ENCODE measurements at places on chromosomes 2 and 18.

- DNase-seq = no peak
These were observed 398 bp downstream of the CRYBA2 start for GRCh38 chr2:218992703-218993344.

DNA sequence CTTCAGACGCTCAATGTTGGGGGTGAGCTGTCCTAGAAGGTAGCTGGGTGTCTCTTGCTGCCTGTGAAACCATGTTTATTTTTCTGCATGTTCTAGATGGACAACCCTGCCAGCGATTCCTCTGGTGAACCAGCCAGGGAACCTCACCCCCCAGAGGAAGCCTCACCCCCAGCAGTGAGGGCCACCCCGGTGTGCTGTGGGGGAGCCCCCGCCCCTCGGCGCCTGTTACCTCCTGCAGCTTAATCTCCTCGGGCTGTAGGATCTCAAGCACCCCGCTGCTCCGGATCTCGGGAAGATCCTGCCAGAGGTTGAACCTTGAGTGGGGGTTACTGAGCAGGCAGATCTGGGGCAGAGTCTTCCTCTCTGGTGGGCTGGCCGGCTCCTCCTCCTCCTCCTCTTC is 50.0 kb downstream of the SNORC start:
- DNase-seq = no peak

DNA sequence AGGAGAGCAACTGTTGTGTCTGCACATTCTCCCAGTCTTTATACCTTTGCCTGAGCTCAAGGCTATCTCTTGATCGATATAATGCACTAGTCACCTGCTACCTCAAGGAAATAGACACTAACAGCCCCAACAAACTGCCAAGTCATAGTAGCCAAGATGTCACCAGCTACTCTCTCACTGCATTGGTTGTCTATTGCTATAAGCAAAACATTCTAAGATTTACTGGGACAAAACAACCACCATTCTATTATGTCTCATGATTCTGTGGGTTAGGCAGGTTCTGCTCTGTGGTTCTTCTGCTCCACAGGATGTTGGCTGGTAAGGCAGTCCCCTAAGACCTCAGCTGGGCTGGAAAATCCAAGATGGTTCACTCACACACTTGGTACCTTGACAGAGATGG is 28.5 kb upstream of the MLPH start:
- no peak for DNase-seq

DNA sequence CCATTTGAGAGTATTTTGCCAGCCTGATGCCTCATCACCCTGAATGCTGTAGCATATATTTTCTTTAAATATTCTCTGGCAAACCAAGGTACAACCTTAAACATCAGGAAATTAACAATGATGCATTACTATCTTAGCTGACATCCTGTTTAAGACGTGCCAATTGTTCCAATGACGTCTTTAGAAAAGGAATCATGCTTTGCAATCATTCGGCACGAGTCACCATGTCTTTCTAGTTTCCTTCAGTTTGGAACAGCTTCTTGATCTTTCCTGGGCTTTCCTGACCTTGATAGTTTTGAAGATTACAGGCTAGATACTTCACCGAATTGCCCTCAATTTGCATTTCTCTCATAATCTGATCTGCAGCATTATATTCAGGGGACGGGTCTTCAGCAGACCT is 88.2 kb upstream of the GLI2 start:
- no peak for DNase-seq

- no peak for DNase-seq
These were observed 908.2 kb downstream of the TSN start for GRCh38 chr2:122663620-122664019.

GRCh38 chr2:142724186-142724585 is 153.3 kb upstream of the KYNU start:
- no peak for DNase-seq

DNA sequence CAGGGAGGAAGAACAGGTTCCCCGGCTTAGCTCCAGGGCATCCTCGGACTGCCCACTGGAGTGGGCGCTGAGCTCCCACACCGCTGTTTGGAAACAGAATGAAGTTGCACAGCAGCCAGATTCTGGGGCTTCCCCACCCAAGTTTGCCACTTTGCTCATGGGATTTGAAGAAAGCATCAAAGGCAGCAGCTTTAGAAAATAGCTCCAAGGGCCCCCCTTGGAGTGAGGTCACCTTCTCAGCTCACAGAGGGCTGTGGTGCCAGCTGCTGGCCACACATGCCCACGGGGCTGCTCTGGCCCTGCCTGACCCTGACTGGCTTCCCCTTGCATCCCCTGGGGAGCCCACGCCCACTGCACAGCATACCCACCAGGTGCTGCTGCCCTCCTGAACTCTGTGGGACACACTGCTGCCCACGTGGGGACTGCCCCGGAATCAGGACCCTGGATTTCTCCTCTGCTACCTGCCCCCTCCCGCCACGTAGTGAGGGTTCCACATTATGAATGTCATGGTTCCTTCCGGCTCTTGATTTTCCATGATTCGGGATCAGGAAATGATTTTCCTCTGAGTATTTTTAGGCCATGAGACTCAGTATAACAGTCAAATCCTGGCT is 70.3 kb downstream of the TGOLN2 start:
- DNase-seq = no peak

GRCh38 chr2:28779001-28779400 is 27.4 kb downstream of the PPP1CB start:
- no peak for DNase-seq

DNA sequence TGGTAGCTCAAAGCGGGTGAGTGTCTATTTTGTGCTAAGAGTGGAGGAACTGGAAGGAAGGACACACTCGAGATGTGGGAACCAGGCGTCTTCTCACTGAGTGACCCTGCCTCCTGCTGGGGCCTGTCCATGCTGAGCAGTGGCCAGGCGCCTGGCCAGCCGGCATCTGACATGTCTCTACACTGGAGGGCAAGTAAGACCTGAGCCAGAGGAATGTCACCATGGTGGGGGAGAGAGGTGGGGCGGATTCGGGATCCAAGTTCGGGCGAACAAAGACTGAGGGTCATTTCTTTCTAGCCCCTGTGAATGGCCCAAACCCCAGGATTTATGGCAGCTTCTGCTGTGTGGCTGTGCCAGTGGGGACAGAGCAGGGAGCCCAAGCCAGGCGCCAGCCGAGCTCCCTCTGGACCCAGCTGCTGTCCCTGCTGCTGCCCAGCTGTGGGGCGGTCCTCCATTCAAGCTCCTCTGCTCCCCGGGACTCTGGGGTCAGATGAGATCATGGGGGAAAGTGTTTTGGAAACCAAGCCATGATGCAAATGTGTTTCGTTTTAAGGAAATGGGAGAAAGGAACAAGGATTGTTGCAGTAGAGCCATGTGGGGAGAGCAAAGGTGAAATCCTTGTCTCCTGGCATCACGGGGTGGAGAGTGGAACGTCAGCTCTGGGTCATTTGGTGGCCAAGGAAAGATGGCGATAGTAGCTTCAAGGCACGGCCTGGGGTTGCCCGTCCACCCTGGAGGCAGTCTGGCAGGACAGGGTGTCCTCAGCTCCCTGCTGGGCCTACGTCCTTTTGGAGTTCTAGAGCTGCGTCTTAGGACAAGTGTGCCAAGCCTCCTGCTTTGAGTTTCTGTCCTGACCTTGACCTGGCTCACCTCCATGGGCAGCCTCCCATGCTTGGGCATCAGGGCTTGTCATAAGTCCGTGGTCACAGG is 8.1 kb downstream of the ACKR3 start:
- no peak for DNase-seq

DNA sequence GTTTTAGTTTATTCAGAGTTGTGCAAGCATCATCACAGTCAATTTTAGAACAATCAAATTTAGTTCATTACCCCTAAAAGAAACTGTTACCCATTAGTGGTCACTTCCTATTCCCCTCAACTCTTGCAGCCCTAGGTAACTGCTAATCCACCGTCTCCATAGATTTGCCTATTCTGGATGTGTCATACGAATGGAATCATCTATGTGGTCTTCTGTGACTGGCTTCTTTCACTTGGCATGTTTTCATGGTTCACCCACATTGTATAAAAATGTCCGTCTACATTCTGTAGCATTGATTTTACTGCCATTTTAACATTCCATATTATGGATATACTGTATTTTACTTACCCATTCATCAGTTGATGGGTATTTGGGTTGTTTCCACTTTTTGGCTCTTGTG is 5.3 kb upstream of the CEP68 start:
- DNase-seq = no peak

DNA sequence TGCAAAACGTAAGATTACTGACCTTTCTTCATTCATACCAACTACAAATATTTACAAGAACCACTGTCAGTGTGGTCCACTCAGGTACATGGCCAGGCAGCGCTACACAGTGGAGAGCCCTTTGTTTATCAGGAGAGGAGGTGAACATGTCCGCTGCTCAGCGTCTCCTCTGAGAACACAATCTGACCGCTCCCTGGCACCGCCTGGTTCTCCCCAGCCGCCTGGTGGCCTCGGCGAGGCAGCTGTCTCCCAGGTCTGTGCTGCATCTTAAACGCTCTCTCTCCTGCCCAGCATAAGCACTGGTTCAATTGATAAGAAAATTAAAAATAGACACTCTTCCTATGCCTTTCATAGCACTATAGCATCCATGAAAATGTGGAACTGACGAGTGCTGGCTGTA is 146.8 kb upstream of the PXDN start:
- DNase-seq = no peak

DNA sequence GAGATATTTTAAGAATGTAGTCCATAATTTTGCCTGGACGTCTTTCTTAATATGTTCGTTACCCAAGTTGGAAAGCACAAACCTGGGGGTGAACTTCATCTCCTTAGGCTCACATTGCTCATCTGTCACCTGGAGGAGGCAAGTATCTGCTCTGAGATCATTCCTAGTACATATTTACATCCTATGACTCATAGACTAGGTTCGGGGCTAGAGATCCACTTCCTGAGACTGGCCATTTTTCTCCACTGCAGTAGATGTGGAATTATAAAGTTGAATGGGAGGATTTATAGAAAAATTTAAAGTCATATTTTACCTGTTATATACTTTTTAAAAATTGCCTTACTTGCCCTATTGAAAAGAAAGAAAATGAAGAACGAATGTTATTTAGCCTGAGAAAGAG is 77.5 kb upstream of the PROKR1 start:
- no peak for DNase-seq

GRCh38 chr2:1152375-1152774 is 201.7 kb downstream of the SNTG2 start:
- DNase-seq = no peak

GRCh38 chr18:74289137-74289536 is 2.6 kb downstream of the CYB5A start:
- DNase-seq = no peak

GRCh38 chr2:113137827-113138226 is 10.4 kb downstream of the IL1RN start:
- no peak for DNase-seq

DNA sequence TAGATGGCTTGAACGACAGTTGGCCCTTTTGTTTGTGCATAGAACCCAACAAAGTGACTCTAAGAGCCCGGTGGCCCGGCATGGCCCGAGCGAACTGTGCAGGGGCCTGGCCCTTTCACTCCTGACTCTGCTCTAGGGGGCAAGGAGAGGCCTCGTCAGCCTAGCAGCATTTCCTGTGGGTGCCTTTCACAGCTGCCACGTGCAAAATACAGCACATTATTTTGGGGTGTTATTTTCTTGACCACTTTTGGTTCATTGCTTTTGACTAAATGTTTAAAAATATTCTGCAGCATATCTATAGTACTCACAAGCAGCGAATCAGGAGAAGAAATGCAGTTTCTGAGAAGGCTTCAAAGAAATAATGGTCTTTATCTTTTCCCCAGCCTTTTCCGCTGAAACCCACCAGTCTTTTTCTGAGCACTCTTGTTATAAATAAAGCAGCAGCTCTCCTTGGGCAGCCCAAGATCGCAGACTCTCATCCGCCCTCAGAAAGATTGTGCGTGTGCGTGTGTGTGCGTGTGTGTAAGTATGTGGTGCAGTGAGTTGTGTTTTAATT is 31.3 kb downstream of the DGKD start:
- DNase-seq = no peak

- no peak for DNase-seq
These were observed 114.0 kb upstream of the STON1 start for GRCh38 chr2:48415836-48416515.

GRCh38 chr2:112010751-112011150 is 44.3 kb upstream of the TMEM87B start:
- DNase-seq = no peak

DNA sequence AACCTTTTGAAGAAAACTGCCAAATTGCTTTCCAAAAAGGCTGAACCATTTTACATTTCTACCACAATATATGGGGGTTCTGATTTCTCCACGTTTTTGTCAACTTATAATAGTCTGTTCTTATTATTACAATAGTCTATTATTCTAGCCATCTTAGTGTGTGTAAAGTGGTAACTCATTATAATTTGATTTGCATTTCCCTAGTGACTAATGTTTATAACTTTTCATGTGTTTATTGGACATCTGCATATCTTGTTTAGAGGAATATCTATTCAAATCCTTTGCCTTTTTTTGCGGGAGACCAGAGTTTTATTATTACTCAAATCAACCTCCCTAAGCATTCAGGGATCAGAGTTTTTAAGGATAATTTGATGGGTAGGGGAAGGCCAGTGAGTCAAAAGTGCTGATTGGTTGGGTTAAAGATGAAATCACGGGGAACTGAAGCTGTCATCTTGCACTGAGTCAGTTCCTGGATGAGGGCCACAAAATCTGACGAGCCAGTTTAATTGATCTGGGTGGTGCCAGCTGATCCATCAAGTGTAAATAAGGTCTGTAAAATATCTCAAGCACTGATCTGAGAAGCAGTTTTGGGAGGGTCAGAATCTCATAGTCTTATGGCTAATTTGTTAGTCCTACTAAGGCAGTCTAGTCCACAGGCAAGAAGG is 303.4 kb upstream of the NCKAP5 start:
- no peak for DNase-seq

GRCh38 chr2:129483366-129483765 is 496.1 kb upstream of the RAB6C start:
- DNase-seq = no peak

GRCh38 chr2:187054501-187055319 is 205.7 kb upstream of the ZSWIM2 start:
- DNase-seq = no peak

DNA sequence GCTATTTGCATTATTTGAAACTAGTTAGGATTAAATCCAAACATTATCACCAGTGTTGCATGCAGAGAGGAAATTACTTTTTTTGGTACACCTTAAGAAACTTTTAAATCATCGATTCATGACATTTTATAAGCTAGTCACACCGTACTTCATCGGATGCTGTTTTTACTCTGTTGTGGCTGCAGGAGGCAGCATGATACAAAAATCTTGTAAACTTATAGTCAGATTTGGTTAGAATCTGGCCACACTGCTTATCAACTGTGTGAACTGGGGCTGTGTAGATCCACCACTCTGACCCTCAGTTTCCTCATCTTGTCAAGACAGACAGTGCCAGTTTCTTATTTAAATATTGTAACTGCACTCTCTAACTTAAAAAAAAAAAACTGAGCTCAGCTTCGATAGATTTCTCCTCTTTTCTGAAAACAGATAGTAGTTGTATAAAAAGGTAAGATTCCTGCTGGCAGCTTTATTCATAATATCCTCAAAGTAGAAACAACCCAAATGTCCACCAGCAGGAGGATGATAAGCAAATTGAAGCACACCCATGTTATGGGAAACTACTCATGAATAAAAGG is 77.8 kb downstream of the RAPGEF4 start:
- no peak for DNase-seq

GRCh38 chr2:18514526-18515461 is 45.7 kb downstream of the RDH14 start:
- DNase-seq = no peak

GRCh38 chr2:56009758-56010458 is 86.3 kb upstream of the EFEMP1 start:
- DNase-seq = no peak

GRCh38 chr2:158600155-158600802 is 143.5 kb downstream of the PKP4 start:
- no peak for DNase-seq

All from stimulated activated CD4-positive, alpha-beta T cell treated with anti-CD3 and anti-CD28 coated beads, Interleukin-12 subunit alpha, Interleukin-12 subunit beta, amount 100 ng/mL, for 48 hours (primary cell).